NCI-H2081 (cell line): ENCODE measurements at places on chromosomes 12 and 14.

GRCh38 chr14:22149058-22149457, 440.0 kb downstream of the DAD1 start:
- DNase-seq = no peak

DNA sequence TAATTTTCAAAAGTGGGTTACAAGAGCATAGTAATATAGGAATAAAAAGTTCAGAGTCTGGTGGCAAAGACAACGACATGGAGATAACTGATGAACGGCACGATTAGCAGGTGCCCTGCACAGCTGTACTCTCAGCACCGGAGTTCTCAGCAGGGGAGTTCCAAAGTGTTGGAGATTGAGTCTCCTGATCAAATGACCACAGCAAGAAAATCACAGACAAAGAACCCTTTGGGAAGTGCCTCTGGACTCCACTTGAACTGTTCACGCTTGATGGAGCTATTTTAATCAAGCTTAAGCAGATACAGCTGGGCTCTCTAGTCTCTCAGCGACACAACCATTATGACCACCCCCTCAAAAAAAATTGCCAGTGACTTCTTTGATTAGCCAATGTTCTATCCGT, 153.1 kb downstream of the ALG10B start:
- DNase-seq = no peak

DNA sequence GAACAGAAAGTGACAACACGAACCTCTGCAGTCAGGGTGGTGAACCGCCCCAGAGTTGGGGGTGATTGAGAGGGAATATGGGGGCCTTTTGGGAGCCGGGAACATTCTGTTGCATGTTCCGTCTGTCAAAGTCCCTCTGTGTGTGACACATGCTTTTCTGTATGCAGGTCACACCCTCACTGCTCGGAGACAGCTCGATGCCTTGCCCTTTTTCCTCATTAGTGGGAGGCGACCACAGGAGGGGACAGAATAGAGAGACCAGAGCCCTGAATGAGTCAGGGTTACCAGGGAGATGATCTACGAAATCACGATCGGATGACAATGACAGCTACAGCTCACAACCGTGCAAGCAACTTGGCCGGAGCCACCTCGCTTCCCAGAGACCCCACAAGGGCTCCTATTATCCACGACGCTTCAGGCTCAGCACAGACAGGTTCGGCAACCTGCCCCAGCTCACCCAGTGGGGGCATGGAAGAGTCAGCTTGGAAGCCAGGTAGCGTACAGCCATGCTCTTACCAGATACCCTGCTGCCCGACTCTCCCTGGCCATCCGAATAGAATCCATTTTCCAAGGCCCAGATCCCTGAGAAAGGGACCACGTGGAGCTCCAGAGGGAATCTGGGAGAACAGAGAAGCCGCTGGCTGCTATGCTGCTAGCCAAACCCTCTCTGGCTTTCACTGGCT, 38.8 kb downstream of the TESC start:
- DNase-seq = no peak

- DNase-seq = no peak
Observed at GRCh38 chr12:38721611-38722252, 183.7 kb downstream of the CPNE8 start.

GRCh38 chr12:24280056-24280842, 330.8 kb upstream of the SOX5 start:
- no peak for DNase-seq

DNA sequence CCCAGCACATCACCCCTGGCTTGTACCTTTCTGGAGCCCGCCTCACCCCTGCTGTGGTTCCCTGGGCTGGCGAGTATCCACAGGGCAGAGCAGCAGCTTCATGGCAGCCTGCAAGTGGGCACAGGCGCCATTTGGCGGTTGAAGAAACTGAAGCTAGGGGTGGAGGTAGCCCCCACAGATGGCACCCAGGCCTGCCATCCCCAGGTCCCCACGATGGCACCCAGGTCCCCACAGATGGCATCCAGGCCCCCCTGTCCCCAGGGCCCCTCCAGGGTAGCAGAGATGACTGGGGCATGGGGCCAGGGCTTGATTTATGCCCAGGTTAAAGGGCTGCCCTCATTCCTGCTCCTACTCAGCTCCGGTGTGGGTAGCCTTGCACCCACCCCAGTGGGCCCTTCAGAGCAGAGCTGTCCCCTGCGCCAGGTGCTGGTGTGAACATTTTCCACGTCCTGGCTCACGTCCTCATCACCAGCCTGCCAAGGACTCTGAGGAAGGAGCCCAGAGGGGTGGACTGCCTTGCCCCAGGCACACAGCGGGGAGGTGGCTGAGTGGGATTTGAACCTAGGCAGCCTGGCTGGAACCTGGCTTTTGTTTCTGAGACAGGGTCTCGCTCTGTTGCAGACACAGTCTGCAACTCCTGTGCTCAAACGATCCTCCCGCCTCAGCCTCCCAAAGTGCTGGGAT, 8.7 kb downstream of the MMP17 start:
- no peak for DNase-seq

- no peak for DNase-seq
Observed at GRCh38 chr12:7101047-7101693, 7.8 kb downstream of the C1RL start.

DNA sequence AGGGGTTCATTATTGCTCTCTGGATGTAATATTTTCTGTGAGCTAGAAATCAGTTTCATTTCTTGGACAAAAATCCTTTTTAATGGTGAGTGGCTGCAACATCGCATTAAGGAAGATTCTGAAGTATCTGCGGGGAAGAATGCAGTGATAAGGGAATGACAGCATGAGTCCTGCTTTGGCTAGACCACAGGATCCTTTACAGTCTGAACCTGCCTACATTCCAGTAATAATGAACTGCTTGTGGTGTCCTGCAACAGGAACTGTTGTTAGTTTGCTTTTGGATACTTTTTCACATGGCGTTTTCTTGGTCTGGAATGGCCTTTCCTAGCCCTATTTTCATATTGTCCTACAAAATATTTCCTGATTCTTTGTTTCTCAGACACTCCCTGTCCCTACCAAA, 15.7 kb downstream of the MDM2 start:
- no peak for DNase-seq

GRCh38 chr12:121799156-121799841, 4.5 kb upstream of the SETD1B start:
- peak; percentile 85 for DNase-seq

DNA sequence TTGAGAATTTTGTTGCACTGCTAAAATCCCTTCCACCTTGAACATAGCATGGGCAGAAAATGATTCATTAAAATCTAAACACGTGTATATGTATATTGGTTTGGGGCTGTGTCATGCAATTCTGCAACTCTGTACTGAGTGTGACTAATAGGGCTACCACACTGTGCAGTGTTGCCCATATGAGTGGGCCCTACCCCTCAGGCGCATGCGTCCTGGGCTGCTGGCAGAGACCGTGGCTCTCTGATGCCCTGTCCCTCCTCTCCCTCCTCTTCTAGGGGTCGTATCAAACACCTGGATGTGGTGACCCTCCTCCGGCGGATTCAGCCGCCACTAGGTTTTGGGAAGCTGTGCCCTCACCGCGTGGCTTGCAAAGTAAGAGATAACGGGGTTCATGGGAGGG, 128.4 kb upstream of the FKBP4 start:
- no peak for DNase-seq

DNA sequence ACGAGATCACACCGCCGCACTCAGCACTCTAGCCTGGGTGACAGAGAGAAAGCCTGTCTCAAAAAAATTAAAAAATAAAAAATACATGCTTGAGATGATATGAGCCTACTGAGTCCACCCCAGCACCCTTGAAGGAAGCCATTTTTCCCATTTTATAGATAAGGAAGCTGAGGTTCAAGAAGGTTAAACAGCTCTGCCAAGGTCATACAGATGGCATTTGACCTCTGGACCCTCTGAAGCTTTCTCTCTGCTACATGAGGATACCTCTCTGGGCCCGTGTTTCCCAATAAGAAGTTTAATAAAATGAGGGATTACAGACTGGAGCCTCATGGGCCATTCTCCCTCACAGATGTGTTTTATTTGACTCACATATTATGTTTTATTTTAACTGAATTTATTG, 53.9 kb upstream of the PNMA1 start:
- no peak for DNase-seq

- DNase-seq = peak; percentile 52
Observed at GRCh38 chr12:111529424-111530368, 69.4 kb downstream of the ATXN2 start.

DNA sequence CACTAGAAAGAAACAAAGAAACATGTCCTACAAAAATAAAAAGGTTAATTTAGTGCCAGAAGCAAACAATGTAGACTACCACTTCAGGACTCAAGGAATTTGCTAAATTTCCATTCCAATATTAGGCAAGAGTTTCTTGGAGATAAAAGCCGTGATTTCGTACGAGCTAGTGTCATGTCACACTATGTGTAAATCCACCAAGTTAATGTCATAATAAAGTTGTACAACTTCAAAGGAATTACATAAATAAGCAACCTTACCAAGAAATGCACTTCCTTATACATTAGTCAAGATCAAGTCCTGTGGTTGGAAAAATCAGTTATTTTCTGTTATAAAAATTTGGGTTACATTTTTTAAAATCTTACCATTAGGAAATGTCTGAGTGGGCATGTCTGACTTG, 1222.8 kb downstream of the GALC start:
- DNase-seq = no peak

DNA sequence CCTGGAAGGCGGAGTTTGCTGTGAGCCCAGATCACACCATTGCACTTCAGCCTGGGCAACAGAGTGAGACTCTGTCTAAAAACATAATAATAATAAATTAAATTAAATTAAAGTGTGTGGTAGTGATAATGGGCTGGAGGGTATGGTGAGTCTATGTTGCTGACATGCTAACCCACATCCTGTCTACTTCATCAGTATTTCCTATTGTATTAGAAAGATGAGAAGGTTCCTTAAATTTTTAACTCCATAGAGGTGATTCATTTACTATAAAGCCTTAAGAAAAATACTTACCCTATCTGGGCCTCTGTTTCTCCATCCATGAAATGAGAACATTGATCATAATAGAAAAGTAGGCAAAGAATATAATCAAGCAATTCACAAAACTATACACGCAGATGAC, 280.5 kb downstream of the FBXL14 start:
- no peak for DNase-seq

DNA sequence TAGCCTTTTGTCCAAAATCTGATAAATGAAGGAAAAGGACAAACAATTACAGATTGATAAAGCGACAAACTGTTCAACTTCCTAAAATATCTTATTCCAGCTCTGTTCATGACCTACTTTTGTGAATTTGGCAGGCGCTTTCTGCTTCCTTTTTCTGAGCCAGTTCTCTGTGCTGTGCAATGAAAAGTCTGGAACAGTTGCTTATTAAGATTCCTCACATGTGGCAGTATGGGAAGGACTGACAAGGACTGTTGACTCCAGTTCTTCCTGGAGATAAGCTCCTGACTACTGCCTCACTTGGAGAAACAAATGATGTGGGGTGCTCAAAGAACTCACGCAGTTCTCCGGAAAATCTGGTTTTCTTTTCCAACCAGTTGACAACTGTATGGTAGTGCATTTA, 58.3 kb upstream of the ANP32D start:
- DNase-seq = no peak

DNA sequence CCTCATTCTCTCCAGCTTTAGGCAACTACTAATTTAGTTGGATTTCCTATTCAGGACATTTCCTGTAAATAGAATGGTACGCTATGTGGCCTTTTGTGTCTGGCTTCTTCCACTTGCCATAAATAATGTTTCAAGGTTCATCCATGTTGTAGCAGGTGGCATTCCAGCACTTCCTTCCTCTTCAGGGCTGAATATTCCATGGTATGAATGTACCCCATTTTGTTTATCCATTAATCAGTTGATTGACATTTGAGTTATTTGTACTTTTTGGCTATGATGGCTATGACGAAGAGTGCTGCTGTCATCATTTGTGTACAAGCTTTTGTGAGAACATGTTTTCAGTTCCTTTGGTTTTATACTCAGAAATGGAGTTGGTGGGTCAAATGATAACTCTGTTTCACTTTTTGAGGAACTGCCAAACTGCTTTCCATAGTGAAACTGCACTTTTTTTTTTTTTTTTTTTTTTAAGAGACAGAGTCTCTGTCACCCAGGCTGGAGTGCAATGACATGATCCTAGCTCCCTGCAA, 6.5 kb upstream of the CDK2AP1 start:
- DNase-seq = no peak

- no peak for DNase-seq
Observed at GRCh38 chr12:57451233-57451778, 3.8 kb upstream of the INHBE start.

DNA sequence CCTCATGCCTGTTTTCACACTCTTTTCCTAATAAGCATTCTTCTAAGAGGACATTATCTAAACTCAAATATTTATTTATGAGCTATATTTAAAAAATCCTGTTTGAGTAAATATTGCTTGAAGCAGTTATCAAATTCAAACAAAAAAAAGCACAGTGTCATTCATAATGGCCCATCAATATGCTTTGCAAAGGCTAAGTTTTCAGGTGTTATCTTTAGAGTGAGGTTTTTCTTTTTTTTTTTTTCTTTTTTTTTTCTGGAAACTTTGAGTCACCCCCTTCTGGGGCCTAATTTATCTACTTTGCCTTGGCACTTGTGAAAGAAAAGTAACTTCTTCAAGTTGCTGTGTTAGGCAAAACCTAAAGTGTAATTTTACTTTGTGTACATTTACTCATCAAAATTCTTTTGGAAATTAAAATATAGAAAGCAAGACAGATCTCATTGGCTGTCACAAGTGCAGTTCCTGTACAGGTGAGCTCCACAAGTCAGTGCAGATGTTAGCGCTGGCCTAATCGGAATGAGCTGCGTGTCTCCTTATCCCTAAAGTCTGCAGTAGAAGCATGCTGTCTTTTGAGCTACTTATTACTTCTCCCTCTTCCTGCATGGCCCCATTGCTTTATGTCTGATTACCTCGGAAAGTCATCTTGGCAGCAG, 53.3 kb downstream of the GLT1D1 start:
- no peak for DNase-seq

DNA sequence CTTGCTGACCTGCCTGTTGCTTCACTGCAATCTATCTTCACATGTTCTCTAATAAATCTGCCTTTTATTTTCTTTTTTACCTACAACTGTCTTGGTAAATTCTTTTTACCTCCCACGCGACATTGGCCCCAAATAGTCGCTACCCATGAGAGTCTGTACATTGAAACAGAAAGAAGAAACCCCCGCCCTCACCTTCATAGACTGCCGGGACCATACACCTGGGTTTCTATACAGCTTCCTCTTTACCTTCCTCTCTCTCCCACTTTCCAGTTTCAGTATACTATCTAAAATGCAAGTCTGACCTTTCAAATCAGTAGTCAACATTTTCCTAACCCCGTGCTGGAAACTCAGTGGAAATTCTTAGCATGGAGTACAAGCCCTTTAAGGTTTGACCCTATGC, 4.8 kb downstream of the SLC8A3 start:
- no peak for DNase-seq

GRCh38 chr12:85794531-85794930, 41.7 kb downstream of the RASSF9 start:
- no peak for DNase-seq
